ENCODE measurements at places on chromosomes 3 and 15. TPM values are rescaled to one million over a fixed set of nuclear protein-coding genes. Genes with fewer than 3 reads are reported as not detected.
A peak's percentile ranks its signal among the peaks of the same experiment; 100 is the strongest.

DNA sequence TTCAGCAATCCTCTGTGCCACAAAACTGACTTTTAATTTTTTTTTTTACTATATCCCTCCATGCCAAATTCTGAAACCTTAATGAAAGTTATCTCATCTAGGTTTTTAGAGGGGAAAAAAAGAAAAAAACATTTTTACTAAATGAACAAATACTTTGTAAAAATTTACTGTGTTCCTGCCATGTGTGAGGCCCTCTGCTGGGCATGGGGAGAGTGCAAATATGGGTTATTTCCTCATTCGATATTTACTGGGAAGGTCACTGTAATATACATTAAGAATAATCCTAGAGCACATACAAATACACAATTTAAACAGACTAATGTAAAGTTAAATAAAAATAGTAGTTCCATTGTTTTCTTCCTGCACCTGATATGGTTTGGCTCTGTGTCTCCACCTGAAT, 215.0 kb downstream of the GRM7 start:
- ATAC-seq = no peak

GRCh38 chr3:159273070-159273469, 471.2 kb downstream of the MFSD1 start:
- ATAC-seq = no peak

The SH2D7 gene
- not detected for total RNA-seq

GRCh38 chr3:55859305-55859704, 372.2 kb upstream of the WNT5A start:
- no peak for ATAC-seq

The MTFMT gene
- 9.8 TPM for total RNA-seq

GRCh38 chr3:62874711-62875557, at the start of gene CADPS:
Gene CADPS, minus strand, starts transcription at chr3:62875416. Its CDS starts 387 bp downstream, at chr3:62875029.
- no peak for ATAC-seq

GRCh38 chr3:135558906-135559305, 406.6 kb upstream of the PPP2R3A start:
- ATAC-seq = no peak

- ATAC-seq = no peak
These were observed 320.1 kb downstream of the PYDC2 start for GRCh38 chr3:191781044-191781443.

DNA sequence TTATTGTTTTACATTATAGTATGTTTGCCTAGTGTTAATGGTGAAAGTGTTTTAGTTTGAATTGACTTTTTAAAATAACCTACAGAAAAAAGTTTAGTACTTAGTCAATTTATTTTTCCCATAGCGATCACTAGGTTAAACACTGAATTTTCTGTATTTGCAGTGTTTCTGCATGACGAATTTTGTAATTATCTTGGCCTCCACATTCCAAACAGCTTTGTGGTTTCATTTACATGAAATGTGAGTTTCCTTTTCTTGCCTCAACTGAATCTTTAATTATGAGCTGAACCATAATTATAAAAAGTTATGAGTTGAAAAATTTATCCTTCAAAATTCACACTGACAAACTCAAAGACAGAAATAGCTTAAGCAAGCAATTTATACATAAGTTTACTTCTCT, 235.5 kb downstream of the CTNNB1 start:
- ATAC-seq = no peak

GRCh38 chr3:193344486-193344885, 34.1 kb downstream of the ATP13A5 start:
- ATAC-seq = no peak

GRCh38 chr3:188697127-188697526, 474.6 kb upstream of the TPRG1 start:
- ATAC-seq = no peak

DNA sequence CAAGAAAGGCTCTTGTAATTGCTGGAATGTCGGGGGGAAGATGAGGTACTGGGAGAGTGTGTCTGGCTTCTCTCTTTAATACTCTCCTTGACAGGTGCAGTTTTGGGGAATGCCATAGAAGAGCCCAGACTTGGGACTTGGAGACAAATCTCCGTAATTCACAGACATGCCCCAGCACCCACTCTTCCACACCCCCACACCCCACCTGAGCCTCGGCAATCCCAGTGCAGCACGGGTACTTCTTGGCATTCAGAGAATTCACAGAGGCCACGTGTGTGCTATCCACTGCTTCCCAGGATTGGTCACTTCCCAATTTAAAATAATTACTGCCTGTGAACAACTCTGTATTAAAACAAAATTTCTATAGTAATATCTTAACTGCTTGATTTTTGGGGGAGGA, 43.9 kb downstream of the TRIM71 start:
- no peak for ATAC-seq

DNA sequence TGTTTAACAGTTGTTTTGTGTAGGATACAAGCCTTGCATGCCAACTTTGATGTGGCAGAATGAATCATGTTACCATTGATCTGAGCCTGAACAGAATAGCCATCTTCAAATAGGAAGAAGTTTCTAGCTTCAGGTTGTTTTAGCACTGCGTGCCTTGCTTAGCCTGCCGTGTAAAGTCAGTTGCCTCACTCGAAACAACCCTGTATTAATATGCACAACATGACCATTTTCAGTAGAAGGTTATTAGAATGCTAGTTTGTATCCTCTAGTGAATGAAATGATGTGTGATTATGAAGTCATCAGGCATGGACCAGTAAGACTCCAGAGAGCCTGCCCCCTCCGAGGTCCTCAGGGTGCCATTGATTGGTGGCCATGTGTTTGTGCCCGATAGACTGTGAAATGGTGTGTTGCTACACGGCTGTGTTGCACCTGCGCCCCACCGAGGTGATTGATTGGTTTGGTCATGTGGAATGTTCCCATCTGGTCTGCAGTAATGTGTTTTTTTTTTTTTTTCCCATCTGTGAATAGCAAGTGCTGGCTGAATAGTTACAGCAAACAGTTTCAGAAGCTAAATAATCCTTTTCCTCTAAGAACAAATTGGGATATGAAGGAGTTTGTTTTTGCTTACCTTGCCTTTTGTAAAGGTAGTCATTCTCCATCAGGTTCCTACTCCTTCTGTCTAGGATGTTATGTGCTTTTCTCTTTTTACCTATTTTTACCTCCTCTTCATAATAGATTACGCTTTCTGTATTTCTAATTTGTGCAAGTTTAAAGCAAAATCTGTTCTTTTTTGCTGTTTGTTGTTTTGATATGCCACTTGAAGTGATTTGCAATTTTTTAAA, 214.9 kb downstream of the TCF12 start:
- ATAC-seq = no peak

GRCh38 chr15:77191230-77191834, 120.4 kb upstream of the TSPAN3 start:
- ATAC-seq = no peak

The SLC12A1 gene
- not detected for total RNA-seq

GRCh38 chr15:26702381-26702780, 70.5 kb downstream of the GABRB3 start:
- ATAC-seq = no peak

- ATAC-seq = no peak
These were observed 13.1 kb downstream of the RYK start for GRCh38 chr3:134237454-134238145.

- no peak for ATAC-seq
These were observed 17.1 kb upstream of the PLSCR1 start for GRCh38 chr3:146561463-146561862.

DNA sequence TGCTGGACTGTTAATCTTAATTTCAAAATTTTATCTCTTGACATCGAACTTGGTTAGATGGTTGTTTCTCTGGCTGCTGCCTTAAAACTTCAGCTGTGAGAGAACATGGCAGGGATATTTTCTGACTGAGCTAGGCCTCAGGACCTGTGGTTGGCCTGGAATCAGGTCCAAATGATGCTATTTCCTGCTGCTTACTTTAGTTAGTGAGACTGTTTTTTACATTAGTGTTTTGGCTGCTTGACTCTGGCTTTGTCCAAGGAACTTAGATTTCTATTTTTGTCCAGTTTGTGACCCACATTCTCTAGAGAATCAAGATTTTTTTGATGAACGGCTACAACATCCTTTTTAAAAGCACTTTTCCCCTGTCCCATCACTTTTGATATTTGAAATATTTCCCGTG, 497.9 kb upstream of the SGO1 start:
- ATAC-seq = no peak

The RNF111 gene
- total RNA-seq = 21.0 TPM

DNA sequence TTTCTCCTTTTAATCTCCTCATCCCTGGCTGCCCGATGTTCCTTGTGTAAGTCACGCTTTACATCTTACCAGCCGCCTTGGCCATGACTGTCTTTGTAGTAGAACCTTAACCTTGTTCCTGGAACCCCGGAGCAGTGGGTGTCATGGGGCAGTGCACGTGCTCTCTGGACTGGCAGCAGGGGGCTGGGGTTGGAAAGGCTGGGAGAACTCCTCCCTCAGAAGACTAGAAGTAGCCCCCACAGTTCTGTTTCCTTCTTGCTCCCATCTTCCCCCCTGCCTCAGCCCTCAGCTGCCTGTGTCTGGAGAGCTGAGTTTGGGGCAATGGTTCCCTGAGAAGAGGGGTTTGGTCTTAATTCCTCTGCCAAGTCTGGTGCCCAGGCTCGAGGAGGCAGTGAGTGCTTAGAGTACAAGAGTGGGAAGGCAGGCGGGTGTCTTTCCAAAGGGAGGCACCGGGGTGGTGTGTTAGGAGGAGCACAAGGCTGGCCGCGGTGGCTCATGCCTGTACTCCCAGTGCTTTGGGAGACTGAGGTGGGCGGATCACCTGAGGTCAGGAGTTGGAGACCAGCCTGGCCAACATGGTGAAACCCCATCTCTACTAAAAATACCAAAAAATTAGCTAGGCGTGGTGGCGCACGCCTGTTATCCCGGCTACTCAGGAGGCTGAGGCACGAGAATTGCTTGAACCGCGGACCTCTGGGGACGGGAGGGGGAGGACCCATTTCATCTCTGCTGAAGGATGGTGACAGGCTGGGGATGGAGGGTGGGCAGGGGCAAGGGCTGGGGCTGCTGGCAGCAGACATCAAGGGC, 100.4 kb downstream of the VGLL4 start:
- no peak for ATAC-seq

The CAMP gene
- total RNA-seq = not detected

The SRGAP3 gene
- total RNA-seq = 5.2 TPM

The METTL6 gene
- 10.8 TPM for total RNA-seq

- ATAC-seq = no peak
These were observed 69.0 kb downstream of the ATP11B start for GRCh38 chr3:182862159-182862860.

DNA sequence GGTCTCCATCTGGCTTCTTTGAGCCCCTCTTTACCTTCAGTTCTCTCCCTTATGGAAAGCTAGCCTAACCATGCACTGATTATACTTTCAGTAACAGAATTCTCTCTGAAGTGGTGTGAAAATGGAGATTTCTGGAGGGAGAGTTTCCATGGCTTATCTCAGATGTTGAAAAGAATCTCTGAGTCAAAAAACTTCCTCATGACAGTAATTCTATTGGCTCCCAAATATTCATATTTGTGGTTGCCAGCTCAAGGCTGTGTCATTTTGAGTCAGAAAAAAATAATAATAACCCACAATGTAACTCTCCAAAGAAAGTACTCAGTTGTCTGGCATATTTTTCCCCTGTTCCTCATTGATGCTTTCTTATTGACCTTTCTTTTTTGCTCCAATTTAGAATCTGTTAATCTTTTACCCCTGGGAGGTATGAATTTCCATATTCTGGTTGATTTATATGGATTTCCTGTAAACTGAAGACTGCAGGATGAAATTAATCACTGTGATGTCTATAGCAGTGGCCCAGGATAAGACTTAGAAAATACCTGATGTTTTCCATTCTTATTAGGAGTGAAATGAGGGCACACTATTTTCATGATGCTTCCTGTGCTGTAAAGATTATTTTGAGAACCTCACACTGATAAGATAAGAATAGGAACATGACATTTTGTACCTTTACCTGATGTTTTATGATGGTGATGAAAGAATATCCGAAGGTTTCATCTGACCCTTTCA, 149.5 kb upstream of the EPHA3 start:
- no peak for ATAC-seq

The SLC24A5 gene
- total RNA-seq = not detected

DNA sequence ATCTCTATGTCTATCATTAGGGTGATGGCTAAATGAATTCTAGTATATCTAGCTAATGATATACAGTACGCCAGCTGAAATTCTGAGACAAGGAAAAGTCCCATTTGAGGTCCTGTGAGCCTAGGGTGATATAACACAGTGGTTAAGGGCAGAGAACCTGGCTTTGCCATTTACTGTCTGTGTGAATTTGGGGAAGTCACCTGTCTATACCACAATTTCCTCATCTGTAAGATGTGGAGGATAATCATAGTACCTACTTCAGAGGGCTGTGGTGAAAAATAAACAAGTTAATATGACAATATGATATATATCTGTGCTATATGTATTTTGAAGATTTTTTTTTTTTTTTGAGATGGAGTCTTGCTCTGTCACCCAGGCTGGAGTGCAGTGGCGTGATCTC, 9.8 kb upstream of the ANKDD1A start:
- ATAC-seq = no peak

DNA sequence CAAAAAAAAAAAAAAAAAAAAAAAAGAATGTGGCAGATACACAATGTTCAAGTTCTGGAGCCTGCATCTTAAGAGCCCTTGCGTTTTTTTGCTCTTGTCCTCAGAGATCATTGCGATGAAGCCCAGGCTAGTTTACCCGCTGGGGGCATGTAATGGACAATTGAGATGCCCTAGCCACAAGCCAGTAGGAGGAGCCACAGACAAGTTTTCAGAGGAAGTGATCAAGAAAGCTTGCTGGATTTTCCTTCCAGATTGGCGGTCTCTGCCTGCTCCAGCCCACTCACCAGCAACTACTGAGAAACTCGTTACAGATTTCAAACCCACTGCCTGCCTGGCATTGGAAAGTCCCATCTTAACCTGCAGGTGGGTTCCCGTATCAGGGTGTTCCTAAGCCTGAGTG, 192.1 kb upstream of the EOMES start:
- no peak for ATAC-seq

- no peak for ATAC-seq
These were observed 14.3 kb upstream of the TLE3 start for GRCh38 chr15:70112074-70112395.

The MYRIP gene
- 1.2 TPM for total RNA-seq

GRCh38 chr3:168617658-168618057, 521.9 kb upstream of the GOLIM4 start:
- ATAC-seq = no peak

DNA sequence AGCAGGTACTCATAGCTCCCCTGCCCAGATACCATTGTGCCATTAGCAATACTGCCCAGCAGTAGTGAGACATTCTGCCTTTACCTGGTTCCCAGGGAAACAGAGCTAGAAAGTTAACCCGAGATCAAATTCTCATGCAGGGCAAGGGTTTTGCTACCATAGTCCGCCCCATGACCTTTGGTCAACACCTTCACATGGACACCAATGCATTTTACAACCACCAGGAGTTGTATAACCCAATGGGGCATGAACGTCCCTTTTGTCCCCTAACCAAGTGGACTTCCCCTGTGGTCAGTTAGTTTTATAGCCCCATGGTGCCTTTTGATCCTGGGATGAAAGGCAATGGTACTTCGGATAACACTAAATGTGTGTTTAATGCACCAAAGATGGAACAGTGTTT, 151.7 kb upstream of the IQSEC1 start:
- ATAC-seq = no peak

- ATAC-seq = peak; percentile 69
These were observed 257.5 kb downstream of the ZNF621 start for GRCh38 chr3:40782111-40782721.

- ATAC-seq = peak; percentile 64
These were observed 5.0 kb downstream of the GATA2 start for GRCh38 chr3:128487813-128488635.

The FES gene
- total RNA-seq = 3.8 TPM

Data from esophagus mucosa (tissue), 1 donor.